Activated gamma-delta T cell treated with anti-CD3 and anti-CD28 coated beads, Interleukin-2, amount 50 U/mL, for 16 hours (primary cell): ENCODE measurements at places on chromosomes 12 and 14.

GRCh38 chr12:1934068-1934467 is 15.6 kb upstream of the CACNA2D4 start:
- no peak for DNase-seq

- no peak for DNase-seq
These were observed 661.3 kb downstream of the RPL10L start for GRCh38 chr14:45990252-45990651.

- no peak for DNase-seq
These were observed 43.2 kb downstream of the FBXO34 start for GRCh38 chr14:55314449-55314848.

GRCh38 chr12:44397631-44398030 is 478.5 kb downstream of the NELL2 start:
- no peak for DNase-seq

- peak; percentile 3 for DNase-seq
These were observed 496.4 kb downstream of the PCNX1 start for GRCh38 chr14:71403656-71404055.

DNA sequence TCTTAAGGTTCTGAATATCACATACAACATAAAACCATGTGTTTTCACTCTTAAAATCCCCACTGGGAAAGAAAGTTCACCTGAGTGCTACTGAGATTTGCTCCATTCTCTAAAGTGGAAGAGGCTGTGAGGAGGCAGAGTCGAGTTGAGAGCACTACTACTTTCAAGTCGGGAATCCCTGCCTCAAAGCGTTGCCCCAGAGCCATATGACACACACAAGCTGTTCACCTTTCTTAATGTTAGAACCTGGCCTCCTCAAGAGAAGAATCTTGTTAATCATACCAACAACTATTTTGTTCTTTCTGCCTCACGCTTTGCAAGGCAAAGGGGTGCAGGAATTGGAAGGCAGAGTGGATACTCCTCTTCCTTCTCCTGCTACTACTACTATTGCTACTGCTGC is 149.7 kb upstream of the DAAM1 start:
- no peak for DNase-seq

GRCh38 chr14:75457648-75458165 is 29.9 kb downstream of the JDP2 start:
- no peak for DNase-seq
